ENCODE measurements at places on chromosomes 2 and 18. TPM values are rescaled to one million over a fixed set of nuclear protein-coding genes. Genes with fewer than 3 reads are reported as not detected.

- no peak for DNase-seq
Observed at GRCh38 chr2:100821255-100821910, 1.4 kb downstream of the NPAS2 start.

DNA sequence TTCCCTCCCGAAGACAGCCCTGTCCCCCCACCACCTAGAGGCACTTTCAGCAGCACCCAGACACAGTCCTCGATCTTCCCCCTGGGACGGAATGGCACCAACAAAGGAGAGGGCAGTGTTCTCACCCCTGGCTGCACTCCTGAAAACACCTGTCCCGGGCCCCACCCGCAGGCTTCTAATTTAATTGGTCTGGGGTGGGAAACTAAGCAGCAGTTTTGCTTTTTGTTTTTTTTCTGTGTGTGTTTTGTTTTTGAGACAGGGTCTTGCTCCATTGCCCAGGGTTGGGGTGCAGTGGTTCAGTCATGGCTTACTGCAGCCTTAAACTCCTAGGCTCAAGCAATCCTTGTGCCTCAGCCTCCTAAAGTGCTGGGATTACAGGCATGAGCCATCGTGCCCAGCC lies 38.4 kb upstream of the REL start:
- no peak for DNase-seq

GRCh38 chr2:57479981-57480380 lies 566.6 kb upstream of the VRK2 start:
- no peak for DNase-seq

- no peak for DNase-seq
Observed at GRCh38 chr2:61938511-61938910, 33.0 kb downstream of the COMMD1 start.

The DNAJC5G gene
- not detected for total RNA-seq

All from NCI-H460 (cell line).